ENCODE measurements at places on chromosomes 13 and 19. TPM values are rescaled to one million over a fixed set of nuclear protein-coding genes. Genes with fewer than 3 reads are reported as not detected.

Gene LGALS4
- total RNA-seq = not detected

Gene XPO4
- 27.9 TPM for total RNA-seq

Gene GCDH
- 31.5 TPM for total RNA-seq

Gene DACT3
- total RNA-seq = 0.34 TPM

All from dermis blood vessel endothelial cell (primary cell).